Epithelial cell of proximal tubule (primary cell): ENCODE measurements at places on chromosomes 6 and 20. TPM values are rescaled to one million over a fixed set of nuclear protein-coding genes. Genes with fewer than 3 reads are reported as not detected.

DNA sequence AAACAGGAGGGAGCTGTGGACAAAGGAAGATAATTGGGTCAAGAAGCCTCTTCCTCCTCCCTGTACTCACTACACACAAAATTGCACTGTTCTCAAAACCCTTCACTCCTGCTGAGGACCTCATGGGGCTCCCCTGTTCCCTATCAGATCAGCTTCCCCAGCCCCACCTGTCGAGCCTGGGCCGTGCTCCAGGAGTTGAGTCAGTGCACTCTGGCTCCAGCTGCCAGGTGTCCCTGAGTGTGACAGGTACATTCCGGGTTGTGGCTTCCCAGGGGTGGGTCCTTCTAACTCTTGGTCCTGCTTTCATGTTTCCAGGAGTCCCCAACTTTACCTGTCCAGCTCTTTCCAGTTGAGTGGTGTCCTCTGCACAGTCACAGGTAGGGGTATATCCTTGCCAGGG lies 8.4 kb downstream of the RAB5IF start:
- no peak for DNase-seq

DNA sequence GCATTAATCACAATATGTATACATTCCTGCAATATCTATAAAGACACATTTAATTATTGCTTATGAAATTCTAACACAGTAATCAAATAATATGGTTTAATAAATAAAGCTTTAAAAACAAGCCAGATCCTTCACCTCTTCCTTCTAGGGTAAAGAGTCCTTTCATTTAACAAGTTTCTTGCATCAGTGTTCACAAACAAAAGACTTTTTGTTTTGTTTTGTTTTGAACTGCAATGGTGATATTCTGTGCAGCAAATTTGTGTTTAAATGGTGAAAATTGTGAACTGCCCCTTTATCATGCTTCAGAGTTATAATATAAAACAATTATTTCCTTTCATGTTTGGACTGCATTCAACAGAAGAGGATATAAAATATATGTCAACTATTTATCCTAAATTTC lies 177.3 kb downstream of the EPHA7 start:
- DNase-seq: no peak

DNA sequence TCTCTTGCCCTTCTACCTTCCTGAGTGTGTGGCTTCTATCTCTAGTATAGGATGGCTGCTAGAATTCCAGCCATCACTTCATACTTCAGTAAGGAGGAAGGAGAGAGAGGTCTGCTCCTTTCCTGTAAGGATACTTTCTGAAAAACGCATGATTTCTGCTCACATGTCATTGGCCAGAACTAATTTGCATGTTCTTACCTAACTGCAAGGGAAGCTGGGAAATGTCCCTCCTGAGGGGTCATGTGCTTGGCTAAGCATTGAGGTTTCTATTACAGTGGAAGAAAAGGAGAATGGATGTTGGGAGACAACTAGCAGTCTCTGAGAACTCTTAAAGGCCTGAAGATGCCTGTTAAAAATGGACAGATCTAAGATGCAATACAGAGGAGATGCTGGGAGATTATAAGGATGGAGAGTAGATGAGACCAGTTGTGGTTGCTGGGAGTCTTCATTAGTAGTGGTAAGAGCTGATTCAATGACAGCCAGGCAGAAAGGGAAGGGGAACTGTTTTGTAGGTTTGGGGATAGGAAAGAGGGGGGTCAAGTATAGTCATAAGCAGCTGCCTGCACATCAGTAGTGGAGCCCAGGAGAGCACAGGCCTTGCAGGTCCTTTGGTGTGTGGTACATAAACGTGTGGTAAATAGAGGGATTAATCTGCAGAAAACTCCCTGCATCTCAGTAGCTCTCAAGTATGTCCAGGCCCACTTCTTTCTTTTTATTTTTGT lies 20.2 kb downstream of the CDS2 start:
- no peak for DNase-seq

- no peak for DNase-seq
These were observed 3.7 kb downstream of the TJAP1 start for GRCh38 chr6:43481075-43481474.

DNA sequence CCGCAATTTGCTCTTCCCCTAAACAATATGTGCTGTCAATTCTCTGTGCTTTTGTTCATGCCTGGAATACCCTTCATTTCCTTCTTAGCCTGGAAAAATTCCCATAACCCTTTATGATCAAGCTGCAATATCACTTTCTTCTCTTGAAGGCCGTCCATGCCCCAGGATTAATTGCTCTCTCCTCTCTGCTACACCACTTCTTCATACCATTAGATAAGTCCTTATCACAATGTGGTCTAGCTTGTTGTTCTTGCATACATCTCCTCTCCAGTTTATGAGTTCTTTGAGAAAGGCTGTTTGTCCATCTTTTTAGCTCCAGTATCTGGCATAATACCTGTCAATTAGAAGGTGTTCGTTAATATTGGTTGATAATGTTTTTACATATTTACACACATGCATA lies 111.2 kb upstream of the SAMD5 start:
- no peak for DNase-seq

DNA sequence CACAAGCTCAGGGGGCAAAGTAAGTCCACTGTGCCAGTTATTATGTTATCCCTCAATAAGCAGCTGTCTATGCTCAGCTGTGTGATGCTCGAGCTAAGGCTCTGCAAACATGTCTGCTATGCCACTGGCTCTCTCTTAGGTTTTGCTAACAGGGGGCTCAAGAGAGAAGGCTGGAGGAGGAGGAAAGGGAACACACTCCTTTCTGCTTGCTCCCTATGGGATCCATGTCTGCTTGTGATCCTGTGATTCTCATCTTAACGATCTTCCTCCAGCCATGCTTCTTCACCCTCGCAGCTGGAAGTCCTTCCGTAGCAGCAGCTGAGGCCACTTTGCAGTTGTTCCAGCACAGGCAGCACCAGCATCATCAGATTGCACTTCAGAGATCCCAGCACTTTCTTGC lies 37.0 kb upstream of the IGF2R start:
- no peak for DNase-seq

DNA sequence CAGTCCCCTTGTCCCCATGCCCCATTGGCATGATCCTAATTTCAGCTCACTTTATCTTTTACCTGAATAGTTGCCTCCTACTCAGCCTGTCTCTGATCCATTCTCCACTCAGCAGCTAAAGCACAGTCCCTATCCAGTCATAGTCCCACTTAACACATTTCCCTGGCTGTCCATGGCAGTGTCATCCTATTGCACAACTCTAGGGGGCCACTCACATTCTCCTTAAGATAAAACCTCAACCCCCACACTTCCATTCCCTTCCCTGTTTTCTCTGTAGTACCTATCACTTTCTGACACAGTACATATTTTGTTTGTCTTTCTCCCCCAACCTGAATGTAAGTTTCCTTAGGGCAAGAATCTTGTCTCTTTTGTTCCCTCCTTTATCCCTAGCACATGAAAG lies 220.9 kb upstream of the PLN start:
- DNase-seq: no peak

DNA sequence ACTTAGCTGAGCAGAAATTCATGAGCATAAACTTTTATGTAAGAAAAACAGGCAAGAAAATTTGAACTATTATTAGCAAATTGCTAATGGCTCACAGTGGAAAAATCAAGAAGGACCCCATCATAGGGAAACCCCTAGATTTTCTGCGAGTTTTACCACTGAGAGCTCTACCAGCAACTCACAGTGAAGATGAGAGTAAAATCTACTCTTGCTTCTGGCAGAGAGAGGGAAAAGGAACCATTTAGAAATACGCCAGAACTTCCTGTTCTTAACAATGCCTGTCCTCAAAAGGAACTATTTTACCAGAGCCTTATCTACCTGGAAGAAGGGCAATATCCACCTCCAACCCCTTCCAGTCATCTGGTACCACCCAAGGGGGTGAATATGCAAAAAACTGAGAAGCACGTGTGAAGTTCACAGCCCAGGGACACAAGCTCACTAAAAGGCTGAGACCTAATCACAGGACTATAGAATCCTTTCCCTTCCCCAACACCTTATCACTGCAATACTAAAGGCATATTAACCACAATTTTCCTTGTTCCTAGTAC lies 34.4 kb upstream of the ASF1A start:
- DNase-seq: no peak

DNA sequence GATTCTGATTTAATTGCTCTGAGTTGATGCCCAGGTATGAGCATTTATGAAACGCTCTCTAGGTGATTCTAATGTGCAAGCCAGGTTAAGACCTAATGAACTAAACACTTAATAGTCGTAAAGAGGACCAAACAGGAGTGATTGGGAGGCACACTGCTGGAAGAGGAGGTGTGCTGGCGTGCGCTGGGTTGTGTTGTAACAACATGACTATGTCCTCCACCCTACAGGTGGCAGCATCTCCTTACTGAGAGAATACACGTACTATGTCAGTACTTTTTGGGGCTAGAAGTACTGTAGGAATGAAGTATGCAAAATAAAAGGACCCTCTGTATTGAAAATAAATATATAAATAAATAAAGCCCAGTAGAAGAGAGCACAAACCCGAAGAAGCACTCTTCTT lies 11.9 kb downstream of the C6orf89 start:
- DNase-seq: no peak

DNA sequence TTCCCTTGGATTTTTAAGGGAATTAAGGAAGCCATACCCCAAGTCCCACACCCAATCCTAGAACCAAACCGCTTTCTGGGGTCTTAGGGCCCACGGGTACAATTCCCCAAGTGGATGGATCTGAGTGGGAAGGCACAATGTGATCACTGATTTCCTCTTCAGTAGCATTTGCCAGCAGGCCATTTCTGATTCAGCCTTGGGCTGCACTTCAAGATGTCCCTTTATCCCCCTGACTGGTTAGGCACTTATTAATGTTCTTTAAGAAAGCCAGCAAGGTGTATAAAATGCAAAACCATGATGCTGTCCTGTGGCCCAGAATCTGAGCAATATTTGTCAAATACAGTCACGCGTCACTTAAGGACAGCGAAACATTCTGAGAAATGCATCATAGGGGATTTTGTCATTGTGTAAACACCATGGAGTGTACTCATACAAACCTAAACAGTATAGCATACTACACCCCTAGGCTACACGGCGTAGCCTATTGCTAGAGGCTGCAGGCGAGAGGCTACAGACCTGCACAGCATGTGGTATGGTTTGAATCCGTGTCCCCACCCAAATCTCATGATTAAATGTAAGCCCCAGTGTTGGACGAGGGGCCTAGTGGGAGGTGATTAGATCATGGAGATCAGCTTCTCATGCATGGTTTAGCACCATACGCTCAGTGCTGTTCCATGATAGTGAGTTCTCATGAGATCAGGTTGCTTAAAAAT lies 234.2 kb downstream of the NRN1 start:
- no peak for DNase-seq

DNA sequence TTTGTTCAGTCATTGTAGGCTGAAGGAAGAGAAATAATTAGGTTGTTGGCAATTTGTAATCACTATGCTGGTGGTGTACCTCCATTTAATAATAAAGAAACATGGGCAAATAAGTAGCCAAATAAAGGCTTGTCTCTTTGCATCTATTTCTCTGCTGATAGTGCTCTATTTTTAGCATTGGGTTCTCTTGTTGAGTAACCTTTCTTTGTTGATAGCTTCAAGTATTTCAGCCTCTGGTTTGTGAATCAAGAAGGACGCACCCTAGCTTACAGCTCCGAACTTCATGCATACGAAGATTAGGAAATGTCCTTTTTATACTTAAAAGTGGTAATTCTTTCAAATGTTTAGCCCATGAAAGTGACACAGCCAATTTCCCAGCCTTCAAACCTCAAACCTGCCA lies 2.6 kb downstream of the PPP1R14C start:
- no peak for DNase-seq

GRCh38 chr20:47917549-47918070 lies 132.3 kb upstream of the SULF2 start:
- DNase-seq: no peak

DNA sequence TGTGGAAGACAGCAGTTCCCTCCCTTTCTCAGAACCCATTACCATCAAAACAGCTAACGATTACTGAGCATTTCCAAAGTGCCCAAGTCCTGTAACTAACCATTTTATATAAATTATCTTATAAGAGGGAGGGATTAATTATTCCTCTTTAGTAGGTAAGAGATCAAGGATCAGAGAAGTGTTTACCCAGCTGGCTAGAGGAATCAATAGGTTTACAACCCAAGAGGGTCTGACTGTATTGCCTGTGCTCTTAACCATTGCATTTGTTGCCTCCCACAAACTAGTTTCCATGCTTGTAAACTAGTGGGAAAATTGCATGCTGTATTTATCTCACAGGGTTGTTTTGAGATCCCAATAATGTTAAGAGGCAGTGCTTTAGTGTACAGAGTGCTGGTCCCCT lies 3.7 kb upstream of the DBNDD2 start:
- no peak for DNase-seq

DNA sequence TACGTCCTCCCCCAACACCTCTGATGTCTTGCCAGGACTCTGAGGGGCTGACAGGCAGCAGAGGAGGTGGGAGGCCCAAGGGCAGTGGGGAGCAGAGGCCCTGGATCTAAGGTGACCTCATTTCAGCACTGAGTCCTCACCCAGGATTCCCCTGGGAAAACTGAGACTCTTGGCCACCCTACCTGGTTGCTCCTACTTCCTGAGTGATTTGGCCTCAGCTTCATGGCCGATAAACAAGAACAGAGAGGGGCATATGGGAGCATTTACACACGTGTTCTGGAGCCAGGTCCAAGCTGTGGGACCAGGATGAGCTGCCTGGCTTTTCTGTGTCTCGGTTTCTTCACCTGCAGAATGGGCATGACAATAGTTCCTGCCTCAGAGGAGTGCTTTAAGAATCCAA lies 133.8 kb downstream of the ANKRD60 start:
- DNase-seq: no peak

DNA sequence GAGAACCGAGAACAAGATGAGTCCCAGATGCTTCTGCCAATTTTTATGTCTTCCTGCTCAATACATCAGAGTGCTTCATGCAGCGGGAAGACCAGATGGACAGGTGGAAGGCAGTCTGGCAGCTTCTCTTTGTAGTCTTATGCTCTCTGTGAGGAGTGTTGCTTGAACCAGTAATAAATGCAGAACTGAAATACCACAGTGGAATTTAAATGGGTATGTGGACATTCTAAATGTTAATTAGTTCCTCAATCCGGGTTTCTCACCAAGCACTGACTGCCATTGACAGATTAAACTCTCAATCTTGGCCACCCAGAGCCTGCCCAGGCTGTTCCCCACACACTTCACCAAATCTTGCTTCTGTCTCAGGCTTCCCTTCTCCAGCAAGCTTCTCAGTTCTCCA lies 695.5 kb upstream of the CHD6 start:
- DNase-seq: no peak

GRCh38 chr6:142845624-142846458 lies 99.1 kb downstream of the HIVEP2 start:
- DNase-seq: peak; percentile 59

OTOR gene
- not detected in 2 replicates for total RNA-seq

CD24 gene
- total RNA-seq: 679 and 1,068 TPM in 2 replicates

SLC22A3 gene
- total RNA-seq: 2.2 and 4.2 TPM in 2 replicates

EIF2S2 gene
- 103 and 119 TPM in 2 replicates for total RNA-seq

GMPR gene
- total RNA-seq: 0.81 and 1.2 TPM in 2 replicates

PPT2 gene
- 23.2 and 39.4 TPM in 2 replicates for total RNA-seq

CYP21A2 gene
- total RNA-seq: not detected in 2 replicates

GSTA1 gene
- not detected in 2 replicates for total RNA-seq

EDN1 gene
- total RNA-seq: 16.3 and 21.0 TPM in 2 replicates

MMP24 gene
- total RNA-seq: 8.2 and 12.2 TPM in 2 replicates

KHDC1L gene
- total RNA-seq: not detected in 2 replicates
